ENCODE measurements at places on chromosomes 4 and X. TPM values are rescaled to one million over a fixed set of nuclear protein-coding genes. Genes with fewer than 3 reads are reported as not detected.
A peak's percentile ranks its signal among the peaks of the same experiment; 100 is the strongest.

DNA sequence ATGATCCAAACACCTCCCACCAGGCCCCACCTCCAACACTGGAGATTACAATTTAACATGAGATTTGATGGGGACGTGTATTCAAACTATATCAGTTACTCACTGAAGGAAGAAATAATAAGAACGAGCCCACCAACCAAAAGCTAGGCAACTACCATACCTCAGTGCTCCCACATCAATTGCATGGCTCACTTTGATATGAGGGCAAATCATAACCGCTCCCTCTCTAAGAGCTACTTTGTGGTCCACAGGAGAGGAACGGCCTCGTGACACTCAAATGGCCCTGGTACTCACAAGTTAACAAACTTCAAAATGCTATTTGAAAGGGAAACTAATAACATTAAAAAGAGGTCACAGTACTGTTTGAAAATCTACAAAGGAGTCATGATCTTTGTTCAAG is 170.7 kb upstream of the SLC7A11 start:
- no peaks in the 10 kb centered on the region for H3K36me3 ChIP-seq
- no peaks in the 10 kb centered on the region for H3K4me1 ChIP-seq
- DNase-seq, result no peak
- no peak overlapping the region for H3K27ac ChIP-seq
- no peaks in the 10 kb centered on the region for H3K27me3 ChIP-seq

FHDC1 gene
- total RNA-seq, result 0.17 TPM

- H3K4me3 ChIP-seq, result no peak overlapping the region
- H3K27ac ChIP-seq, result no peak overlapping the region
- H3K4me1 ChIP-seq, result no peaks in the 10 kb centered on the region
- no peak for DNase-seq
- no peaks in the 10 kb centered on the region for H3K36me3 ChIP-seq
- H3K27me3 ChIP-seq, result no peaks in the 10 kb centered on the region
These were observed 23.1 kb upstream of the ZXDA start for GRCh38 chrX:57933321-57933720.

AVPR2 gene
- total RNA-seq, result not detected

GUCY1B1 gene
- total RNA-seq, result 6.7 TPM

DNA sequence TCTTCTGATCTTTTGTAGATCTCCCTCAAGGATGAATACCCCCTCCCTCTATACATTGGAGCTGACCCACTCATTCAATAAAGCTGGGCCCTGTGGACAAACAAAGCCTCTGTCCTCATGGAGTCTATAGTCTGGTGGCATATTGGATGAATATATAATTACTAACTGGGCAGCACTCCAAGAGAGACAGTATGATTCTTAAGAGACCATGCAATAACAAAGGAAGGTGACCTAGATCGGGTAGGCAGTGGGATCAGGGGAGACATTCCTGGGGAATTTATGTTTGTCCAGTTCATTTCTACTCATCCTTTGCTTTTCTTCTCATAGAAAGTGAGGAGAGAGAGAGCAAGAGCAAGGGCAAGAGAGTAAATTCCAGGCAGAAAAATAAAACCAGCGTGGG is 23.5 kb upstream of the CXCL13 start:
- no peak for DNase-seq
- H3K27ac ChIP-seq, result no peak overlapping the region
- no peak overlapping the region for H3K4me3 ChIP-seq
- no peaks in the 10 kb centered on the region for H3K4me1 ChIP-seq

GRCh38 chrX:115630204-115630603 is 69.2 kb downstream of the PLS3 start:
- H3K4me1 ChIP-seq, result no peaks in the 10 kb centered on the region
- no peak overlapping the region for H3K27ac ChIP-seq
- H3K27me3 ChIP-seq, result no peaks in the 10 kb centered on the region
- no peaks in the 10 kb centered on the region for H3K36me3 ChIP-seq
- no peak overlapping the region for H3K4me3 ChIP-seq

GRCh38 chrX:48802905-48803200 is 986 bp downstream of the HDAC6 start:
- DNase-seq, result no peak
- H3K4me3 ChIP-seq, result peak overlapping the region; percentile 62
- H3K4me1 ChIP-seq, result peaks cover 4% of the 10 kb centered on the region
- H3K27me3 ChIP-seq, result no peaks in the 10 kb centered on the region

TMPRSS11B gene
- not detected for total RNA-seq

GRCh38 chr4:141730805-141731204 is 94.4 kb downstream of the IL15 start:
- H3K4me1 ChIP-seq, result no peaks in the 10 kb centered on the region
- no peak overlapping the region for H3K4me3 ChIP-seq
- H3K36me3 ChIP-seq, result peaks cover 4% of the 10 kb centered on the region
- DNase-seq, result no peak
- no peak overlapping the region for H3K27ac ChIP-seq
- H3K27me3 ChIP-seq, result no peaks in the 10 kb centered on the region

DNA sequence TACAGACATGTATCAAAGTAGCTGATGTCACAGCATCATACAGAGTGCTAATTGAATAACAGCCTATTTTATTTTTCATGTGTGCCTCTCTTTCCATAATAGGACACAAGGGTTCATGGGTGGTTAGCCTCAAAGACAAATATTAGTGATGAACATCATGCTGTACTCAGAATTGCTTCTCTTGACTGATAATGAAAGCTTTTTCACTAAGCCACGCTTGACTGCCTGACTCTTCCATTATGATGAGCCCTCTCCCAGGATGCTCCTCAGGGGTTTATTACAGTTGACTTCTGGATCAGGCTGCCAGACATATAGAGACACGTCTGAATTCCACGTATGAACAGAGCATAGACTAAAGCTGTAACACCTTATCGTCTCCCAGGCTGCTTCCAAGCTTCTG is 2757.5 kb downstream of the PCDH7 start:
- no peaks in the 10 kb centered on the region for H3K27me3 ChIP-seq
- no peaks in the 10 kb centered on the region for H3K36me3 ChIP-seq
- H3K4me1 ChIP-seq, result no peaks in the 10 kb centered on the region
- H3K27ac ChIP-seq, result no peak overlapping the region

GRCh38 chr4:165005352-165005925 is 26.4 kb upstream of the TRIM60 start:
- no peaks in the 10 kb centered on the region for H3K27me3 ChIP-seq
- no peak overlapping the region for H3K4me3 ChIP-seq
- no peak overlapping the region for H3K27ac ChIP-seq
- no peak for DNase-seq

- no peak for DNase-seq
- H3K4me1 ChIP-seq, result peaks cover 5% of the 10 kb centered on the region
- H3K36me3 ChIP-seq, result no peaks in the 10 kb centered on the region
These were observed 84.7 kb downstream of the HPRT1 start for GRCh38 chrX:134544513-134545151.

HERC6 gene
- 2.7 TPM for total RNA-seq

- no peaks in the 10 kb centered on the region for H3K4me1 ChIP-seq
- no peaks in the 10 kb centered on the region for H3K36me3 ChIP-seq
- no peaks in the 10 kb centered on the region for H3K27me3 ChIP-seq
- H3K27ac ChIP-seq, result no peak overlapping the region
- no peak overlapping the region for H3K4me3 ChIP-seq
These were observed 74.1 kb downstream of the SMARCA1 start for GRCh38 chrX:129449148-129449547.

ASB12 gene
- total RNA-seq, result not detected

HPGDS gene
- 0.08 TPM for total RNA-seq

MCF2 gene
- 0.33 TPM for total RNA-seq

DNA sequence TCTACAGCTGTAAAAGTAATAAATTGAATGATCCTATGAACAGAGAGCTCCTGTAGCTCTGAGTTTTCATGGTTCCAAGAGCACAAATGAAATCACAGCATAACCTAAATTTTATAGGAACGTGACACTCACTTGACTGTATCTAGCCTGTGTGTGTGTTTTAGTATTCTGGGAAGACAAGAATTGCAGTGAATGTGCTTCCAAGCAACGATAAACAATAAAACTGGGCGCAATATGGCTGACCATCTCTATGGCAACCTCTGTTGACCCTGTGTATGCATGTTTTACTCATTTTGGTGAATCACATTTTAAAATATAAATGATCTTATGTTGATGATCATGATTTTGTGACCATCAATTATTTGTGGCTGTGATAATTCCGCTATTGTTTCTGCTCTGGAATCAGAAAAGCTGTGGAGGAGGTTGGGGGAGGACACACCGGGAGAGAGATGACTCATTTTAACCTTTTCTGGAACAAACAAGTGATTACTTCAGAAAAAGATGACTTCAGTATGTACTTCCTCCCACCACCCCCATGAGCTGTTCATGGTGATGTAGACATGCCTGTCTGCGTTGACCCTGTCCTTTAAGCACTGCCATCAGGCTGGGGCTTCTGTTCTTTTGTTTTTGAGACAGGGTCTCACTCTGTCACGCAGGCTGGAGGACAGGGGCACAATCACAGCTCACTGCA is 31.8 kb downstream of the USP11 start:
- H3K27me3 ChIP-seq, result no peaks in the 10 kb centered on the region
- no peak overlapping the region for H3K27ac ChIP-seq
- no peak for DNase-seq
- no peak overlapping the region for H3K4me3 ChIP-seq
- H3K4me1 ChIP-seq, result no peaks in the 10 kb centered on the region

- H3K27me3 ChIP-seq, result no peaks in the 10 kb centered on the region
- no peaks in the 10 kb centered on the region for H3K4me1 ChIP-seq
- no peaks in the 10 kb centered on the region for H3K36me3 ChIP-seq
These were observed 444.4 kb upstream of the IGFBP7 start for GRCh38 chr4:57554556-57555092.

- H3K27ac ChIP-seq, result no peak overlapping the region
- H3K4me1 ChIP-seq, result no peaks in the 10 kb centered on the region
- no peaks in the 10 kb centered on the region for H3K36me3 ChIP-seq
- peak; percentile 40 for DNase-seq
- H3K4me3 ChIP-seq, result no peak overlapping the region
These were observed 4.9 kb upstream of the ZNF81 start for GRCh38 chrX:47831788-47832187.

GRCh38 chr4:37685823-37686372 is 278 bp downstream of the RELL1 start:
- peak overlapping the region; percentile 75 for H3K4me3 ChIP-seq
- H3K36me3 ChIP-seq, result no peaks in the 10 kb centered on the region
- H3K4me1 ChIP-seq, result peaks cover 10% of the 10 kb centered on the region
- peak overlapping the region; percentile 85 for H3K27ac ChIP-seq

- DNase-seq, result no peak
- H3K4me1 ChIP-seq, result peaks cover 19% of the 10 kb centered on the region
- H3K27ac ChIP-seq, result no peak overlapping the region
These were observed 14.6 kb upstream of the SLC25A4 start for GRCh38 chr4:185128272-185129119.

DNA sequence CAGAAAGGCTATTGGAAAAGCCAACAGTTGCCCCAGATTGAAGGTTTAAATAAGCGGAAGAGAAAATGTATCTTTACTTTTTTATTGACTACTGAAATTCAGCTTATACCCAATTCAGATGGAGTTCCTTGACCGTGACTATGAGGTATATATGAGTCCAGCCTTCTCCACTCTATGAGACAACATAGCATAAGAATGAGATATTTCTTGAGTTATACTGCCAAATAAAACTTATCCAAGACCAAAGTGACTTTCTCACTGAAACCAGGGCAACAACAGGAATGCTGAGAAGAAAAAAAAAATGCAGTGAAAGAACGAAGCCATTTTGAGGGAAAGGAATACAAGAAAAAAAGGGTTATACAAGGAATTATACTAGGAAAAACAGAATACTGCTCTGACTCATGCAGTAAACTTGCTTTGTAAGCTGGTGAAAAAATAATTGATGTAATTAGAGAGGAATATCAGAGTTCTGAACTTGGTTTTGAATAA is 16.3 kb upstream of the PDK3 start:
- H3K4me3 ChIP-seq, result no peak overlapping the region
- DNase-seq, result no peak
- no peaks in the 10 kb centered on the region for H3K4me1 ChIP-seq
- no peaks in the 10 kb centered on the region for H3K27me3 ChIP-seq

GRCh38 chr4:67983333-67983732 is 20.0 kb upstream of the TMPRSS11A start:
- H3K27me3 ChIP-seq, result no peaks in the 10 kb centered on the region
- no peak overlapping the region for H3K27ac ChIP-seq
- no peak overlapping the region for H3K4me3 ChIP-seq

DNA sequence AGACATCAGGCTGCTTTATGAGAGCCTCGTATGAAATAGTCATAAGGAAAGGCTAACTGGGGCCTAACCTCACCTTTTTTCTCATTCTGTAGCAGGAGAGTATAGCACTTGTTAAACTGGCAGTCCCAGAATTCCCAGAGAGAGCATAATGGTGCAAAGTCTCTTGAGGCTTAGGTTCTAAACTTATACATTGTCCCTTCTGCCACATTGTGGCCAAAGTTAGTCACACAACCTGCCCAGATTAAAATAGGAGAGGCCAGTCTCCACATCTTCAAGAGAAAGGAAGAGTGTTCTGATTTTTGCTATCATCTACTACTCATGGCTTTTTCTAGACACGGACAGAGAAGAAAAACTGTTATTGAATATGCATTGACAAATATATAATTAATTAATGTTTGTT is 1588.9 kb upstream of the PCDH7 start:
- no peaks in the 10 kb centered on the region for H3K27me3 ChIP-seq
- no peaks in the 10 kb centered on the region for H3K4me1 ChIP-seq
- no peak overlapping the region for H3K27ac ChIP-seq

POU3F4 gene
- not detected for total RNA-seq

DNA sequence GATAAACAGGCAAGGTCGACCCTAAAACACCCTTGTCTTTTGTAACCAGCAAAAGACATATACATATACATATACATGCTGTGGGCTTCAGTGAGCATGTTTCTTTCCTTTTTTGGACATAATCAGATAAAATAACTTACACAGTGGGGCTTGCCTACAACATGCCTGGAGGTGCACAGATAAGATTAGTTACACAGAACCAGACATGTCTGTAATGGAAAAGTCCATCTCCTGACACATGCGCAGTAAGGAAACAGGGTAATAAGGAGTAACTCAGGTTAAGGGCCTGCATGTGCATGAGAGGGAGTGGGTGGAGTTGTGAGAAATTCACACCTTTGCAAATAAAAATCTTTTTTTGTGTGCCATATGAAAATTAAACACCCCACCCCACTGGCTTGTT is 3.4 kb downstream of the UGT2A1 start:
- DNase-seq, result no peak
- H3K36me3 ChIP-seq, result no peaks in the 10 kb centered on the region
- no peak overlapping the region for H3K27ac ChIP-seq
- H3K4me3 ChIP-seq, result no peak overlapping the region

DNA sequence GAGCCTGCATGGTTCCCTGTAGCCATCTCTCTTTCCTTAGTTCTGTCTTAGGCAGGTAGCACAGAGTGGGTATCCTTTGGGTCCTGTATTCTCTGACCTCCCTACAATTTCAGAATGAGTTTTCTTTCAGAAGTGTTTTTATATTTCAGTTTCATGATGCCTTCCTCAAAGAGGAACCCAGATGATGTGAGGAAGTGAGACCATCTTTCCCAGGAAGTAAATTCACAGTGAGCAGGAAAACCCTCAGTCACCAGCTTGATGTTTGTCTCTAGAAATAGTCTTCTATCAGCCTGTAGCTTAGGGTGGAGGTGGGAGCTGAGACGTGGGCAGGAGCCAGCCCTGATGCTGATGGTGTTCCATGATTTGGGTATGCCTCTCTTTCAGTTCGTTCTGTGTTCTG is 16.9 kb downstream of the PLAC1 start:
- peaks cover 1% of the 10 kb centered on the region for H3K36me3 ChIP-seq
- no peak overlapping the region for H3K4me3 ChIP-seq
- H3K27me3 ChIP-seq, result no peaks in the 10 kb centered on the region
- no peak overlapping the region for H3K27ac ChIP-seq

GRCh38 chr4:38856046-38856445 is 571 bp downstream of the TLR6 start:
- no peak overlapping the region for H3K27ac ChIP-seq
- H3K4me1 ChIP-seq, result no peaks in the 10 kb centered on the region
- H3K36me3 ChIP-seq, result no peaks in the 10 kb centered on the region
- no peak for DNase-seq
- no peak overlapping the region for H3K4me3 ChIP-seq

UGT2B10 gene
- 122 TPM for total RNA-seq

ZAR1 gene
- total RNA-seq, result not detected

Measured in liver (tissue), 10 donors.